ENCODE measurements at places on chromosomes 4 and X.
A peak's percentile ranks its signal among the peaks of the same experiment; 100 is the strongest.

GRCh38 chr4:70600977-70601376 lies 8.9 kb downstream of the AMBN start:
- DNase-seq, result peak; percentile 21

GRCh38 chr4:149684516-149684915 lies 131.1 kb downstream of the IQCM start:
- no peak for DNase-seq

- DNase-seq, result no peak
Observed at GRCh38 chrX:15441464-15441863, 51.7 kb downstream of the PIR start.

- DNase-seq, result peak; percentile 54
Observed at GRCh38 chr4:170138580-170139194, 48.9 kb upstream of the AADAT start.

- DNase-seq, result no peak
Observed at GRCh38 chr4:115356176-115356575, 242.8 kb upstream of the NDST4 start.

DNA sequence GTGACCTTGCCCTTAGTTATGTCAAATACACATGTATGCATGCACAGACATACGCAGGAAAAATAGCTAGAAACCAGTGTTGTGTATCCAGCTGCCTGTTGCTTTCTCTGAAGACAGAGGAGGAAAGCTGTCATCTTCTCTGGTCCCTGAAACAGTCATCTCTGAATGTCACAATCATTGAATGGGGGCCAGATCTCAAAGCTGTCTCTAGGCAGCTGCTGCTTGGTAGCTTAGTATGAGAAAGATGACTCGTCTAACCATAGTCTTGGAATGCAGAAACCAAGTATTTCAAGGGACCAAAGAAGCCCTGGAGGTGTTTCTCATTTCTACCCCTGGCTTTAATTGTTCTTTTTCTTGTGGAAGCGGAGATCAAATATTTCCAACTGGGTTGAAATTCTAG lies 4.0 kb downstream of the GRIA3 start:
- DNase-seq, result no peak

DNA sequence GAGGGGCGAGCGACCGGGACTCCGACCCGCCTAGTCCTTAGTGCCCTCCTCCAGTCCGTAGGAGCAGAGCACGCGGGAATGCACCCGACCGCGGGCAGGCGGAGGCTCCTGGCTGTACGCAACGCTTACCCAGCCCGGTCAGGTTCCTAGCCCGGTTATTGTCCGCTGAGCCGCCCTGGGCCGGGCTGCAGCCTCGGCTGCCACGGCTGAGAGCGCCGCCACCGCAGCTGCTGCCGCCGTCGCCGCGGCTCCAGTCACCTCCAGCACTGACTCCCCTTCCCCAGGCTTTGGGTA lies at the start of gene AMER1:
AMER1 (minus strand) TSS at position 268 of the 294 bp plus-strand sequence. CDS start 12,422 bp downstream, outside the sequence.
- DNase-seq, result no peak

GRCh38 chr4:113327494-113327893 lies 278.0 kb downstream of the ANK2 start:
- no peak for DNase-seq

GRCh38 chr4:130008461-130008860 lies 912.5 kb downstream of the C4orf33 start:
- no peak for DNase-seq

DNA sequence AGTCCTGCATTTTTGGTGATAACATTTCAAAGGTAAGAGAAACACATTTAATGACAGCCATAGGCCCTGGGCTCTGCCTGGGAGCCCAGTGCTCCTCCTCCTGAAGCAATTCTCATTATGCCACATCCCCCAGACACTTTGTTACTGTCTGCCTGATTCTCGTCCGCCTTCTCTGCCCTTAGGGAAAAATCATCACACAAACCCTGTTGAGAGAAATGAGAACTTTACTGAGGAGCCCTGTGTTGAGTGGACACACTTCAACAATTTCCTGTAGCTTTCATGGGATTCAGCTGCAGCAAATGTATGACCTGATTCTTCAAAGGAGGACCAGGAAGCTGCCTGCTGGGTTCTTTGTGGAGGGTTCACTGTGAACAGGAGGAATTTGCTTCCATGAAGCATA lies 566.5 kb upstream of the FRG1 start:
- no peak for DNase-seq
